Amniotic stem cell (primary cell): ENCODE measurements at places on chromosomes 12 and 14.

DNA sequence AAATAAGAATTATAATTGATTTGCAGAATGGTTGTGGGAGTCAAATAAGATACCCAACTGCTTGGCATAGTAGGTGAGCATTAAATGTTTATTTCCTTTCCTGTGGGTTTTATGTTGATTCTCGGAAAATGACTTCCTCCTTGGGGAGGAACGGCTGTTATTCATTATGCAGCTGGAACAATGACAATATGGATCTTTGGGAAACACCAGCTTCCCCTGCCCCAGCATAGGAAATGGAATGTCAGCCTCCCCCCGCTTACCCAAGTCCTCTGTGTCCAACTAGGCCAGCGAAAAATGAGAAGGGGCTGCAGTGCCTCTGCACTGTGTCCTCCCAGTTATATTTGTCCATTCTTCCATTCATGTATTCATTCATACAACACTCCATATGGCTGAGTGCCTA, 11.7 kb upstream of the CCDC177 start:
- no peak for DNase-seq

GRCh38 chr14:55747186-55747585, 167.2 kb downstream of the KTN1 start:
- DNase-seq: no peak

- peak; percentile 29 for DNase-seq
Observed at GRCh38 chr14:63248211-63248610, 44.0 kb downstream of the RHOJ start.

DNA sequence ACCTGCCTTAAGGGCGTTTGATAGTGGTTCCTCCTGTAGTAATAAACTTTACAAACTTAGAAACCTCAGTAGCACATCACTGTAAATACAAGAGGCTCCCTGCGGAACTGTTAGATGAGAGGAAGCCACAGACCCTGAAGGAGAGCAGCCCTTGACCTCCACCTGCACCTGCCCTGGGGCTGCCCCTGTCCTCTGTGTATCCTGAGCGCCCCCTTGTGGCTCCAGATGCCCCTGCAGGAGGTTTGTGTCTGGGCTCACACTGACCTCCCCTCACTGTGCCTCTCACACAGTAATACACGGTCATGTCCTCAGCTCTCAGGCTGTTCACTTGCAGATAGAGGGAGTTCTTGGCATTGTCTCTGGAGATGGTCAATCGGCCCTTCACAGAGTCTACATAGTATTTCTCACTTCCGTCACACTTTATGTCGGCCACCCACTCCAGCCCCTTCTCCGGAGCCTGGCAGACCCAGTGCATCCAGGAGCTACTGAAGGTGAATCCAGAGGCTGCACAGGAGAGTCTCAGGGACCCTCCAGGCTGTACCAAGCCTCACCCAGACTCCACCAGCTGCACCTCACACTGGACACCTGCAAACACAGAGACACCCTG, 1059.8 kb downstream of the TMEM121 start:
- no peak for DNase-seq

GRCh38 chr12:44511289-44511688, 364.8 kb downstream of the NELL2 start:
- DNase-seq: no peak

- DNase-seq: no peak
Observed at GRCh38 chr12:79514730-79515529, 175.8 kb downstream of the PAWR start.

GRCh38 chr14:32656601-32657000, 282.1 kb upstream of the NPAS3 start:
- DNase-seq: no peak

GRCh38 chr12:26847431-26847830, 14.4 kb upstream of the ITPR2 start:
- no peak for DNase-seq
